Lower lobe of right lung (tissue), 2 donors: ENCODE measurements at places on chromosomes 12 and 14. TPM values are rescaled to one million over a fixed set of nuclear protein-coding genes. Genes with fewer than 3 reads are reported as not detected.

Gene GPR68
- total RNA-seq, result 3.4 TPM

DNA sequence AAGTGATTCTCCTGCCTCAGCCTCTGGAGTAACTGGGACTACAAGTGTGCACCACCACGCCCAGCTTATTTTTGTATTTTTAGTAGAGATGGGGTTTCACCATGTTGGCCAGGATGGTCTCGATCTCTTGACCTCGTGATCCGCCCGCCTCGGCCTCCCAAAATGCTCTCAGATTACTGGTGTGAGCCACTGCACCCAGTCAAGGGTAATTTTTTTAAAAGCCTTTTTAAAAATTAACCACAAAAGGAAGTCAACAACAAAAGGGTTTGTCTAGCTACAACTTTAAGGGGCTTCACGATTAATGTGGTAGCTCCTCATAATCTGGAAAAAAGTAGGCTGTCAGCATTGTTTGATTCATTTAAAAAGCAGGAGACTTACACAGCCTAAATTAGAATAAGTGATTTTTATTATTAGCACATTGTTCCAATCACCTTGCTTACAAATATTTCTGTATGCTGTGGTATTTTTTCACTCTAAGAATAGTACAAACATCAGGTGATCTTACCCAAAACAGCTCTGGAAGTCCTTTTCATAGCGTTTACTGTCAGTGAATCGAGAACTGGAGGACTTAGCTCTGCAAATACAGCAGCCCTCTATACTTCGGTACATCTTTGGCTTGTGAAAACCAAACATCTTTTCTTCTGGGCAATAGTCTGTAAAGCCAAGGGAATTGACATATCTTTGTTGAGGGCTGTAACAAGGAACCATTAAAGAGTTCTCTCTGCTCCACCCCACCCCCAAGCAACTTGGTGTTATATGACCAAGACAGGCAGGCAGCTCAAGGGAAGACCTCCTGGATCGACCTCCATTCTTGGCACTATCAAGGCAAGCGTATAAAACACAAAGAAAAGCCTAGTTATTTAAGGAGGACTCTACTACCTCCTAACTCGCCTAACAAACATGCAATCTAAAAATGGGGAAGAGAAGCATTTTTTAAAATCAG is 28.1 kb downstream of the SINHCAF start:
- DNase-seq, result no peak

Gene MYF6
- total RNA-seq, result not detected

- no peak for DNase-seq
Measured at GRCh38 chr14:63659726-63660125, 18.1 kb upstream of the WDR89 start.

Gene ACSM4
- not detected for total RNA-seq

DNA sequence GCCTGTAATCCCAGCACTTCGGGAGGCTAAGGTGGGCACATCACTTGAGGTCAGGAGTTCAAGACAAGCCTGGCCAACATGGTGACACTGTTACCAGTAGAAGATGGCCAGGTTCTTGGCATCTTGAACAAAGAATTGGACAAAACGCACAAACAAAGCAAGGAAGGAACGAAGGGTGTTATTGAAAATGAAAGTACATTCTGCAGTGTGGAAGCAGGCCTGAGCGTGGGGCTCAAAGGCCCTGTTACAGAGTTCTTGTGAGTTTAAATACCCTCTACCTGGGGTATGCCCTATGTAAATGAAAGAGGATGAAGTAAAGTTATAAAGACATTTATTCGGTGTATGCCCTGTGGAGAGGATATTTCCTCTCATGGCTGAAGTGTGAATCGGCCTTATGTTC is 20.8 kb upstream of the CDK17 start:
- no peak for DNase-seq

Gene HOXC10
- not detected for total RNA-seq

DNA sequence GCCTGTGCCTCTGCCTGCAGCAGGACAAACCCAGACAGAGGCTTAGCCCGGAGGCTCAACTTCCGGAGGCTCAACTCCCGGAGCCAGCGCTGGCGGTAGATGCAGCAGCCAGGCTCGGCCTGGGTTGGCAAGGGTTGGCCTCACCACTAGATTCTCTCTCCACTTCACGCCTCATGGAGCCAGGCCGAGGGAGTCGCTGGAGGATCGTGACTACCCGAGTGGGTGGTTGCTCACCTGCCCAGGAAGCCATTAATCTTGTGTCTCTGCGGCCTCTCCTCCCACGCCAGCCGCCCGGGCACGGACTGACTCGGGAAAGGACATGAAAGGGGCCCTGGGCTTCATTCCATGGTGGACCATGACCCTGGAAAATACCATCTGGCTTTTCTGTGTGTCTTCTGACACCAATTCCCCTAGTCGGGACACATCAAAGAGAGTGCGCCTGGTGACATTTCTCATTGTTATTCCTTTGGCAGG is 20.8 kb downstream of the ESRRB start:
- no peak for DNase-seq
